Daoy (cell line): ENCODE measurements at places on chromosomes 2 and 18.
A peak's percentile ranks its signal among the peaks of the same experiment; 100 is the strongest.

- DNase-seq: no peak
Measured at GRCh38 chr2:30412047-30412683, 34.9 kb upstream of the LCLAT1 start.

- DNase-seq: peak; percentile 89
Measured at GRCh38 chr2:1744446-1745170, at the start of gene PXDN. Gene PXDN (minus strand): TSS chr2:1744515. CDS start chr2:1744455, 60 bp downstream.

DNA sequence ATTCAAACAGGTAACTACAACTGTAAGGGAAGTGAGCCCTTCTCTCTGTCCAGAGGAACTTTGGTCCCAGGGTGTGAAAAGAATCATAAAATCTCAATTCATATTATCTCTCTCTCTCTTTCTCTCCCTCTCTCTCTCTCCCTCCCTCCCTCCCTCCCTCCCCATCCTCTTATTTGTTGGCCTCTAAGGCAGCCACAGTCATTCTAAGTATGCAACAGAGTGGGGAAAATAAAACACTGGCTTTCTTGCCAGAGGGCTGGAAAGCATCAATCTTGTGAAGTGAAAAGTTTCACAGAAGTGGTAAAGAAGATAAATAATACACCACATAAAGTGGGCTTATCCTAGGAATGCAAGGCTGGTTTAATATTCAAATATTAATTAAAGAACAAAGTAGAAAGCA is 95.6 kb upstream of the KCNH7 start:
- no peak for DNase-seq

DNA sequence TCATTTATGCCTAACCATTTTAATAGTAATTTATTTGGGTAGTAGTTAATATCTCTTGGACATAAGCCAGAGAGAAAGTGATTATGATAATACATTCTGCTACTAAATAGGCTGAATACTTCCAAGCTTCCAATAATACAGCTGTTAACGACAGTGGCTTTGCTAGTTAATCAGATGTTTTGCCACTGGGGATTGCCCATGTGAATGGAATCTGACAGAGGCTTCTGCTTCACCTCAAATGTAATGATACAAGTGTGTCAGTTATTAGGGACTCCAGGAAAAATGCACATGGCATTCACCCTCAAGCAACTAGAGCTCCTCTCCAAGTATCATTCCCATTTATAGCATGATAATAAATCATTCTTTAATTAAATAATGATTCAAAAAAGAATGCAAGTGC is 185.0 kb upstream of the TMEFF2 start:
- no peak for DNase-seq

DNA sequence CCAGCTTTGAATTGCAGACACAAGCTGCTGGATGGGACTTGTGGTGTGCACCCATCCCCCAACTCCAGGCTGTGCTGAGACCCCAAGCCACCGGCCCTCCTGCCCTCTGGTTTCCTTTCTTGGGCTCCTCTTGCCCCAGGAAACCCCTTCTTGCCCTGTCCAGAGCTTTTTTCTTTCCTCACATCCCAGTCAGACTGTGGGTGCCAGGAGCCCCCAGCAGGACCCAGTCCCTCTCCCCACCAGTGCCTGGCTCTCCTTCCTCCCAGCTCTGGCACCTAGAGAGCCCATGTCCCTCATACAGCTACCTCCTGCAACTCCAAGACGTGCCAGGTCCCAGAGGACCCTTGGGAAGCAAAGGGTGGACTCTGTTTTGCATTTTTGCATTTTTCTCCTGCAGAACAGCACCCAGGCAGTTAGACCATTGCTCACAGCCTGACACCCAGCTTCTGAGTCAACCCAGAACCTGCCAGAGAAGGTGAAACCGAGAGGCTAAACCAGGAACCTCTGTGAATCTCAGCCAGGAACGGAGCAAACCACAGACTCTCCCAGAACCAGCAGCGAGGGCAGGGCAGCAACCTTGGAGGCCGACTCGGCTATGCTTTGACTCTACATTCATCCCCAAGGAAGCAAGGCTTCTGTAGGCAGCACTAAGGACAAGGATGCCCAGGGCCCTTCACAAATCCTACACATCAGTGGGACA is 221.1 kb downstream of the ANAPC1 start:
- no peak for DNase-seq

GRCh38 chr2:170969872-170970496 is 40.9 kb downstream of the GORASP2 start:
- no peak for DNase-seq
